Left kidney (tissue), 8 donors: ENCODE measurements at places on chromosomes 13 and 19. TPM values are rescaled to one million over a fixed set of nuclear protein-coding genes. Genes with fewer than 3 reads are reported as not detected.

DNA sequence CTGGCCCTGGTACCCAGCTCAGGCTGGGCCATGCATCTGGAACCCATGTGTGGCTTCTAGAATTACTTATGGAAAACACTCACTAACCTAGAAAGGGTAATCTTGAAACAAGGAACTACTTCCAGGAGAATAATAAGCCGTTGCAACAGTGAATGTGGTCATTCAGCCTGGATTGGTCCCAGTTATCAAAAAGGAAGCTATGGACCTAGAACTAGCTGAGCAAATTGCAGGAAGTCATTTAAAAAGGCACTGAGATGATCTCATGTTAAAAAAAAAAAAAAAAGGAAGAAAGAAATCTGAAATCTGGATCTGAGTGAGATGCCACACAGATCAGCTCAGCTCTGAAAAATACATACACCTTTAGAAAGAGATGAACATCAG is 59.6 kb downstream of the DCT start:
- no peak for DNase-seq

GRCh38 chr13:111470933-111471332 is 150.5 kb downstream of the TEX29 start:
- no peak for DNase-seq

DNA sequence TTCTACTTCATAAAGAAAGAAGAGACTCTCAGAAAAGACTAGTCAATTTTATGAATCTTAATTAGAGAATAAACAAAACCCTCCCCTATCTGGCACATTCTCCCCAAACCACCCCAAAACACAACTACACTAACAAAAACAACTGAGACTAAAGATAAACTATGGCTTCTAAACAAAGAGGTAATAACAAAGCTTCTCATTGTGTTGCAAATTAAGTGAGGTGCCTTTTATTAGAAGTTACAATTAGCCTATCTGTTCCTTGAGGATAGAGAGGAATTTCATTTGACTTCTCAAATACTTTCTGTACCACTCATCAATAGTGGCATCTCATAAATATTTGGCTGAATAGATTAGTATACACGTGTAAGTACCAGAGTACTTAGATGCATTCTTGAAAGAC is 1196.2 kb downstream of the PCDH9 start:
- DNase-seq = no peak

KLK12 gene
- polyA plus RNA-seq = not detected
